ENCODE measurements at places on chromosomes 1 and 21.

DNA sequence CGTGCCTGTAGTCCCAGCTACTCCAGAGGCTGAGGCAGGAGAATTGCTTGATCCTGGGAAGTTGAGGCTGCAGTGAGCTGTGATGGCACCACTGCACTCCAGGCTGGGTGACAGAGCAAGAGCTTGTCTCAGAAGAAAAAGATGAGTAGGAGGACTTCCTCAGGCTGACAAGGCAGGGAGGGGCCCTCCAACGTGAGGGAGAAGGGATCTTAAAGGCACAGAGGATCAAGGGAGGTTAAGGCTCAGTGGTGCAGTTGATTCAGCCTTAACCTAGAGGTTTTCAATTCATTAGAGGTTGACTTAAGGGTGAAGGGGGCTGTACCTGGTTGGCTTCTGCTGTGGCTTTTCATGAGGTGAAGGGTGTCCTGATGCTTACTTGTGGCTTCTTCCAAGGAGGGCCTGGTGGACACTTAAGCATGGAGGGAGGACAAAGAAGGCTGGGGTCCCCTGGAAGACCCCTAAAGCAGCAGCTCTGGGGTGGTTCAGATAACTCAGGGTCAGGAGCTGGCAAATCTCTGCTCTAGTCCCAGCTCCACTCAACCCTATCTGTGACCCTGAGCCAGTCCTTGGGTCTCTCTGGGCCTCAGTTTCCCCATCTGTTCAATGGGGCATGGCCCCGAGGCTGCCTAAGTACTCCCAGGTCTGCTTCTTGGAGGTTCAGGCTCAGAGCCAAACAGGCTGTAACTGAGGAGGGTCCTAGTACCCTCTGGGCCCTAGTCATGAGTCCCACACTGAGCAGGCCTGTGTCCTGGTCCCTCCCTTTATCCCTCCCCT, 6.3 kb downstream of the EXTL1 start:
- no peak for DNase-seq

DNA sequence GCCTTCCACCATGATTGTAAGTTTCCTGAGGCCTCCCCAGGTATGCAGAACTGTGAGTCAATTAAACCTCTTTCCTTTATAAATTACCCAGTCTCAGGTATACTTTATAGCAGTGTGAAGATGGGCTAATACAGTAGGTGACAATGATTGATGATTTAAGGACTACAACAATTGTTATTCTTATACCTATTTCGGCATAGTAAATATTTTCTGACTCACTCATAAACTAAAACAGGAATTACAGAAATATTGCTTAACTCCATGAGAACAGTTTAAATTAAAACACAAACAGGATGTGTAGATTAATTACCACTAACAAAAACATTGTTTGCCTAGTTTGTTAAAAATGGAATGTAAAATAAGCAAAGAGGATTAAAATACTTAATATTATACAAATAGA, 839.9 kb downstream of the LTN1 start:
- DNase-seq = no peak

DNA sequence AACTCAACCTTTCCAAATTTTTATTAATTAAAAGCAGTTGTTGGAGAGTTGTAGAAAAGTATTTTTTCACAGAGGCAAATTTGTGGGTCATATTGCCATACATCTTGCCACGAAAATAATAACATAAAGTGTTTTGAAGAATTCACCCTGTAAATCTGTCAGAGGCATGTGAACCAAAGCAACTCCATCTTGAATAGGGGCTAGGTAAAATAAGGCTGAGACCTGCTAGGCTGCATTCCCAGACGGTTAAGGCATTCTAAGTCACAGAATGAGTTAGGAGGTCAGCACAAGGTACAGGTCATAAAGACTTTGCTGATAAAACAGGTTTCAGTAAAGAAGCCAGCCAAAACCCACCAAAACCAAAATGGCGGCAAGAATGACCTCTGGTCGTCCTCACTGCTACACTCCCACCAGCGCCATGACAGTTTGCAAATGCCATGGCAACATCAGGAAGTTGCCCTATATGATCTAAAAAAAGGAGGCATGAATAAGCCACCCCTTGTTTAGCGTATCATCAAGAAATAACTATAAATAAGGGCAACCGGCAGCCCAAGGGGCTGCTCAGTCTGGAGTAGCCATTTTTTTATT, 4.4 kb upstream of the CNN3 start:
- DNase-seq = no peak

DNA sequence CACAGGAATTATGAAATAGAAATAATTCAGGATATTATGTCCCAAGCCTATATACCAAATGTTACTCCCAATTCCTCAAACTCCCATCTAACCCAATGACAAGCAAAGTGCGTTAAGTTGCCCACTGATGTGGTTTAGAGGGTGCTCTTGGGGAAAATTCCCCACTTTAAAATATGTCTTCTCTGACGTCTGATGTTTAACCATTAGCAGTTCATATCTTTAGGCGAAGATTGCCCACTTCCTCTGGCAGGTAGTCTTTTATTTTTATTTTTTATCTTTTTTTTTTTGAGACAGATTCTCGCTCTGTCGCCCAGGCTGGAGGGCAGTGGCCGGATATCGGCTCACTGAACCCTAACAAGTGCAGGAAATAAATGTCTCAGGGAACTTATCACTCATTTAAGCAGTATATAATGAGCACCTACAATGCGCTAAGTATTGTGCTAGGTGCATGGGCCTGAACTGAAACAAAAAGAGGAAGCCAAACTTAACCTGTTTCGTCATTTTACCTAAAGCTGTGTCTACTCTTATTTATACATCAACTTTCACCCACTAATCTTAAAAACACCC, 1.3 kb upstream of the LYST start:
- no peak for DNase-seq

DNA sequence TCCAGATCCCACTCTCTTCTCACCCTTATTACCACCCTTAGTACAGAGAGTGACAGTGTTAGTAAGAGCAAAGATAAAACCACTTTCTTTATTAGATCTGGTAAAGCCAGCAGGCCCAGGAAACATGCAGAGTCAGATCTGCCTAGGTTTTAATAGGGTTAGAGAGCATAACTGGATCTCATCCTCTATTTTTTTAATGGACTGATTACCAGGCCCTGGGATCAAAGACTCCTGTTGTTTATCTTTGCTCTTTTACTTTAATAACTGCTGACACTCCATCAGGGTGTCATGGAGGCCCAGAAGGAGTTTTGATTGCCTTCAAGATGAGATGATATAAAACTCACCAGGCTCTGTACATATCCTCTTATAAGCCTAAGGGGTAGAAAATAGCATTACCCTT, 45.3 kb upstream of the RGS5 start:
- DNase-seq = no peak

- no peak for DNase-seq
Measured at GRCh38 chr1:169529068-169529642, 43.4 kb upstream of the SLC19A2 start.

- DNase-seq = no peak
Measured at GRCh38 chr1:203038217-203038741, 12.0 kb downstream of the PPFIA4 start.
